GM23338 (cell line): ENCODE measurements at places on chromosomes 6 and 20. TPM values are rescaled to one million over a fixed set of nuclear protein-coding genes. Genes with fewer than 3 reads are reported as not detected.

PTK6 gene
- polyA plus RNA-seq, result 0.07 TPM in 1 of 2 replicates, not detected in the other

SSTR4 gene
- polyA plus RNA-seq, result not detected in 2 replicates

DNA sequence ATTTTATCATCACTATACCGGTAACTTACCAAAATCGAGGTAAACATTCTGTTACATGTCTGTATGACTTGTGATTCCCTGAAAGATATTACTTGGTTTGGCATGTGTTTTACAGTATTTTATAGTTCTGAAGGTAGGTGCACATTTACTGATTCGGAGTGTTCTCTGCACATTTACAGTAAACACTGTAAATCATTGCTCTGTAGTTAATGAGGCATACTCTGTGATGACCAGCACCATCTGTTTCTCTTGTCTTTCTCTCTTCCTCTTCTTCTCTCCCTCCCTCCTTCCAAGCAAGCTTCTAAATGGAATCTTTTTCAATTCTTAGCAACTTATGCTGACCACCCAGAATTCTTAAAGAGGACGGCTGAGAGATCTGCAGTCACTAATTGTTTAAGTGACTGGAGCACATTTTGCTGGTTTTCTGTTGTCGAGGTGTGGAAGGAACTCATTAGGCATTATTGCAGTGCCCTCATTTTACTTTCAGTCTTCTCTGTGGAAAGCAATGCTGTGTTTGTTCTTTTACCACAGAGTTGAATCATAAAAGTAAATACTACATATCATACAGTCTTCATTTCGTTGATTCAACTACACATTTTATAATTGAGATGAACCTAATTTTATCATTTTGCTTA lies 126.5 kb downstream of the UTRN start:
- H3K4me3 ChIP-seq, result no peak overlapping the region
- no peaks in the 10 kb centered on the region for H3K27me3 ChIP-seq
- H3K36me3 ChIP-seq, result no peaks in the 10 kb centered on the region
- peak overlapping the region; percentile 22; the same call in 1 of the 2 replicates for H3K27ac ChIP-seq
- no peak for DNase-seq

DNA sequence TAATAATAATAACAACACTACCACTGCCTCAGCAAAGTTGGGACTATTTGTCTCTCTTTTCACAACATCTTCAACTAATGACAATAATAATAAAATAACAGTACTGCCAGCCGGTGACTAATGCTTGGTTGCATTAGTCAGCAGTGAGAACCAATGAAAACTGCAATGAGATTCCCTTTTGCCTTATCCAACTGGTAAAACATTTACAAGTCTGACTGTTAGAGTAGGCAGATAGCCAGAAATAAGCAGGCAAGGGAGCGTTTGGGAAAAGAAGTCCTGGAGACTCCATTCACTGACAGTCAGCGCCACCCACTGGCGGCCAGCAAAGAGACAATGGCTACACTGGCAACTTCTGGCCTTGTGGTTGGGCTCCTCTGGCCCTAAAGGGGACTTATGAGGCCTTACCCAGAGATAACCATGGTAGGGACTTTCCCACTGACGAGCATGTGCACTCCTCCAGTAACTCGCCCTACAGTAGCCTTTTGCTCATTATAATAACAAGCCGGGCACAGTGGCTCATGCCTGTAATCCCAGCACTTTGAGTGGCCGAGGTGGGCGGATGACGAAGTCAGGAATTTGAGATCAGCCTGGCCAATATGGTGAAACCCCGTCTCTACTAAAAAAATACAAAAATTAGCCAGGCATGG lies 3.4 kb upstream of the NSFL1C start:
- no peaks in the 10 kb centered on the region for H3K27me3 ChIP-seq
- H3K4me1 ChIP-seq, result peaks cover 9% of the 10 kb centered on the region; the same call in 1 of the 2 replicates
- no peak overlapping the region for H3K4me3 ChIP-seq
